NB4 (cell line): ENCODE measurements at places on chromosomes 6 and 20.

DNA sequence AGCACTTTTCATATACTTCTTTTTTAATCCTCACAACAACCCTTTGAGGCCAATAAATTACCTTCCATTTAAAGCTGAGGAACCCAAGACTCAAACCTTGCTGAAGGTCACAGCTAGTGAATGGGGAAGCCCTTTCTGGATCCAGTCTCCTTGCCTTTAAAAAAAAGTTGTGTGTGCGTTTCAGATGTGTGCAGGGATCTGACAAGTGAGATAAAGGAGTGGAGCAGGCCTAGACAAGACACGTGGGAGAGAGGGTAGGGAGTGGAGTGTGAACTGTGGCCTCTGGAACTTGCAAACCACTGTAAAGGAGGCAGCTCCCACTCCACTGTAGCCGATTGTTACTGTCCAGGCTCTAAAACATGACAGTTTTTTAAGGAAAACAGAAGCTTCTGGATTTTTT lies 1.9 kb downstream of the KLHL32 start:
- DNase-seq: no peak

DNA sequence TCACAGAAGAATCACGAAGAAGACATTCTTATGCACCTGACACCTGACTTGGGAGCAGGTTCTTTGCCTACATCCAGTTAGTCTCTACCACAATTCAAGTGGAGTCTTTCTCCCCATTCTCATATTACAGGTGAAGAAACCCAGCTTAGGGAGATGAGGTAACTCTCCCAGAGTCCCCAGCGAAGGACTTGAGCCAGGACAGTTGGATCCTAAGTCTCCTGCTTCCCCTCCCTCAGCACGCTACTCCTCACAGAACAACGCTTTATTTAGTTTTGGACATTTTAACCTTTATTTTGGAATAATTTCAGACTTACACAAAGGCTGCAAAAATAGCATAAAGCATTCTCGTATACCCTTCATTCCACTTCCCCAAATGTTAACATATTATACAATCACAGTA lies 824 bp upstream of the CSTL1 start:
- DNase-seq: no peak

DNA sequence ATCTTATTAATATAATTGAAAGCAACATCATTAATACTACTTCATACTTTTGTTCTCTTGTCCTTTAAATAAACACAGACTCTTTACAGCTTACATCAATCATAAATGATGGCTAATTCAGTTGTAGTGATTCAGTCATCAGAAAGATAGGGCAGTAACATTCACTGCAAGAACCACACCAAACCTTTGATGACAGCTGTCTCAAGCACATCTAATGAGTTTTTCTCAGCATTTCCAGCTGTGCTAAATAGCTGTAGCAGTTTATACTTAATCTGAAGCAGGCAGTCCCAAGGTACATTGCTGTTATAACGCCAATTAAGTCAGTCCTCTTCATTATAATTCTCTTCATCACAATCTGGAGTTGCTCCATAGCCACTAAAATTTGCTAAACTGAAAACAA lies 45.7 kb downstream of the PREP start:
- no peak for DNase-seq

DNA sequence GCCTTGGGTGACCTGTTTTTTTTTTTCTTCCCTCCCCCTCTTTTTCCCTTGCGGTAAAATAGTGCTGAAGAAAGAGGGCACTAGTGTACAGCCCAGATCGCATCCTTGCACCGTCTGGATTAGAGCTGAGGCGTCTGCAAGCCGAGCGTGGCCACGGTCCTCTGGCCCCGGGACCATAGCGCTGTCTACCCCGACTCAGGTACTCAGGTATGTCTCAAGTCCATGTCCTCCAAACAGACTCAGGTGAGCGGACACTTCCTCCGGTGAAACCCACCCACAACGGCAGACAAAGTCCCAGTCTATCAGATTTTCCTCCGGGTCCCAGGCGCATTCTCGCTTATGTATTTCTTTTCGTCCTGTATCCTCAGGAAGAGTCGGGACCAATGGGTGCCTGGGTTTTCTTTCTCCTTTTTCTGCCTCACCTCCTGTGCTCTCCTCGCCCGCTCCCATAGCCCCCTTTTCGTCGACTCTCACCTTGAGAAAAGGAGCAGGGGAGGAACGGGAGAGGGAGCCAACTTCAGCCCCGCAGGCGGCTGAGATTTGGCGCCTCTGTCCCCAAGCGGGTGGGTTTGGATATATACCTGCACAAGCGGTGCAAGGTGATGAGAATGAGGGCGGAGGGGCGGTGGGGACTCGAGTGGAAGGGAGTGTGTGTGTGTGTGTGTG lies 1.1 kb upstream of the GRM1 start:
- no peak for DNase-seq
